Osteocyte (in vitro differentiated cells): ENCODE measurements at places on chromosomes 3 and 15. TPM values are rescaled to one million over a fixed set of nuclear protein-coding genes. Genes with fewer than 3 reads are reported as not detected.

Gene CAMP
- total RNA-seq, result not detected in 2 replicates

Gene TRPM1
- total RNA-seq, result not detected in 2 replicates

Gene BOC
- total RNA-seq, result 17.9 and 22.4 TPM in 2 replicates

Gene XIRP1
- not detected in 2 replicates for total RNA-seq

Gene RBM5
- total RNA-seq, result 213 and 225 TPM in 2 replicates

Gene ACVR2B
- total RNA-seq, result 9.4 and 10.3 TPM in 2 replicates

Gene P2RY14
- not detected in 2 replicates for total RNA-seq

Gene CFAP100
- not detected in 2 replicates for total RNA-seq

- no peak overlapping the region for H3K4me3 ChIP-seq
- no peak for DNase-seq
- H3K4me1 ChIP-seq, result peaks cover 14% of the 10 kb centered on the region
- H3K36me3 ChIP-seq, result no peaks in the 10 kb centered on the region
Measured at GRCh38 chr3:22966349-22966748, 236.8 kb upstream of the UBE2E2 start.

GRCh38 chr3:177351757-177352158 lies 154.5 kb upstream of the TBL1XR1 start:
- H3K4me1 ChIP-seq, result peaks cover 42% of the 10 kb centered on the region
- no peaks in the 10 kb centered on the region for H3K27me3 ChIP-seq
- DNase-seq, result no peak
- H3K36me3 ChIP-seq, result no peaks in the 10 kb centered on the region

DNA sequence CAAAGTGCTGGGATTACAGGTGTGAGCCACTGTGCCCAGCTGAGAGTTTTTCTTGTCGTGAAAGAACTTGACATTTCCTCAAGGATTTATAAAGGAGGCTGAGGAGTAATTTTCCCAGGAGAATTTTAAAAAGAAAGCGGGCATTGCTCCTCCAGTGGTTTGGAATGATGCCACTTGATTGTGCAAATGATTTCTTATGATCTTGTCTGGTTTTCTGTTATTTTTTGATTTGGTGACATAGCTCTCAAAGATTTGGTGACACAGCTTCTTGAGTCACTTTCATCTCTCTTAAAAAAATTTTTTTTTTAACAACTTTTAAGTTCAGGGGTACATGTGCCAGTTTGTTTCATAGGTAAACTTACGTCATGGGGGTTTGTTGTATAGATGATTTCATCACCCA lies 24.6 kb upstream of the NFKBIZ start:
- no peak overlapping the region for H3K4me3 ChIP-seq
- no peaks in the 10 kb centered on the region for H3K27me3 ChIP-seq
- H3K36me3 ChIP-seq, result peaks cover 24% of the 10 kb centered on the region
- peaks cover 29% of the 10 kb centered on the region for H3K4me1 ChIP-seq
- no peak for DNase-seq

GRCh38 chr15:99704444-99704838 lies 28.8 kb downstream of the LYSMD4 start:
- H3K36me3 ChIP-seq, result peaks cover 16% of the 10 kb centered on the region
- no peak for DNase-seq
- H3K4me1 ChIP-seq, result peaks cover 65% of the 10 kb centered on the region
- H3K4me3 ChIP-seq, result no peak overlapping the region

GRCh38 chr3:166089575-166089974 lies 252.4 kb upstream of the BCHE start:
- H3K27ac ChIP-seq, result no peak overlapping the region
- H3K27me3 ChIP-seq, result no peaks in the 10 kb centered on the region
- no peak for DNase-seq
- no peaks in the 10 kb centered on the region for H3K4me1 ChIP-seq
- H3K4me3 ChIP-seq, result no peak overlapping the region

GRCh38 chr3:126026277-126026751 lies 57.3 kb downstream of the ROPN1B start:
- H3K27me3 ChIP-seq, result no peaks in the 10 kb centered on the region
- H3K4me3 ChIP-seq, result no peak overlapping the region
- no peaks in the 10 kb centered on the region for H3K4me1 ChIP-seq
- peak; percentile 76 for DNase-seq
- peaks cover 42% of the 10 kb centered on the region for H3K36me3 ChIP-seq

DNA sequence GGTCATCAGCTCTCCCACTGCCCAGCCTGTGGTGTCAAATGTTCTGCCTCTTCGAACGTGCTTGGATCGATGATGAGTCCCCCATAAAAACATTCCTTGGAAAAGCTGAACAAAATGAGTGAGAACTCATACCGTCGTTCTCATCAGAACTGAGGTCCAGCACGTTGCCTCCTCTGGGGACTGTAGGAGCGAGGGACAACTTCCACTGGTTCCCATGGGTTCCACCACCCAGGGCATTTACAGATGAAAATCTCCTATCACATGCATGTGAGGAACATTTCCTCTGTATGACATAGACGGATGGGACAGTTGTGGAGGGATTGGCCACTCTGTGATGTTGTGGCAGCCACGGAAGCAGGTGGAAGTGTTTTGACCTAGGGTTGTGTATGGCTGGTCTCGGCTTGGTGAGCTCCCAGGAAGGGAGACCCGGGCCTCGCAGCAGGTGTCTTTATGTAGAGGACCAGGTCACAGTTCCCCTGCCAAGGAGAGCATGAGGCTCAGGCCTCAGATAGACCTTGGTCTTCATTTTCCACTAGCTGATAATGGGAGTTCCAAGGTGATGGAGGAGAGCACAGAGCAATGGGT lies 113.0 kb downstream of the SNRPN start:
- peaks cover 99% of the 10 kb centered on the region for H3K36me3 ChIP-seq
- H3K4me1 ChIP-seq, result no peaks in the 10 kb centered on the region
- no peak overlapping the region for H3K27ac ChIP-seq
- DNase-seq, result no peak
- no peaks in the 10 kb centered on the region for H3K27me3 ChIP-seq

- H3K27ac ChIP-seq, result no peak overlapping the region
- H3K36me3 ChIP-seq, result peaks cover 30% of the 10 kb centered on the region
- peaks cover 36% of the 10 kb centered on the region for H3K4me1 ChIP-seq
- H3K27me3 ChIP-seq, result no peaks in the 10 kb centered on the region
- DNase-seq, result no peak
Measured at GRCh38 chr3:105526360-105527111, 159.8 kb downstream of the ALCAM start.

- no peaks in the 10 kb centered on the region for H3K36me3 ChIP-seq
- no peaks in the 10 kb centered on the region for H3K4me1 ChIP-seq
- H3K4me3 ChIP-seq, result no peak overlapping the region
- no peak for DNase-seq
Measured at GRCh38 chr3:155549087-155549486, 195.8 kb downstream of the PLCH1 start.

DNA sequence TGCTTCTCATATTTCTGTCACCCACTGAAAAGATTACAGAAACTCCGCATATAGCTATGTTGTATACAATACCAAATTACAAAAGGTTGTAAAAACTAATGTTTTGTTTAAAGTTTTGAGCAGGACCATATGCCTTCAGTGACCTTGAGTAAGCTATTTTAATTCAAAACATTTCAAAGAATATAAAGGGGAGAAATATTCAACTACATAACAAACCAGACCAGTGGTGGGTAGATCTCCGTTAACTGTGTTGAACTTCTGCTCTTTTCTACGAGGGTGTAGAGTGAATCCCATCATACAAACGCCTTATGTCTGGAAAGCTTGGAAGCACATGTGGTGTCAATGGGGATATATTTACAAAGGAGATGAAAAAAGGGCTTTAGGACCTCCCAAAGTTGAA lies 68.4 kb upstream of the NR2F2 start:
- no peak for DNase-seq
- H3K27me3 ChIP-seq, result no peaks in the 10 kb centered on the region
- H3K4me3 ChIP-seq, result no peak overlapping the region
- H3K27ac ChIP-seq, result no peak overlapping the region

- no peaks in the 10 kb centered on the region for H3K4me1 ChIP-seq
- H3K27ac ChIP-seq, result no peak overlapping the region
- no peak for DNase-seq
- H3K27me3 ChIP-seq, result peaks cover 3% of the 10 kb centered on the region
- no peaks in the 10 kb centered on the region for H3K36me3 ChIP-seq
Measured at GRCh38 chr3:138468886-138469285, 34.5 kb downstream of the ESYT3 start.

DNA sequence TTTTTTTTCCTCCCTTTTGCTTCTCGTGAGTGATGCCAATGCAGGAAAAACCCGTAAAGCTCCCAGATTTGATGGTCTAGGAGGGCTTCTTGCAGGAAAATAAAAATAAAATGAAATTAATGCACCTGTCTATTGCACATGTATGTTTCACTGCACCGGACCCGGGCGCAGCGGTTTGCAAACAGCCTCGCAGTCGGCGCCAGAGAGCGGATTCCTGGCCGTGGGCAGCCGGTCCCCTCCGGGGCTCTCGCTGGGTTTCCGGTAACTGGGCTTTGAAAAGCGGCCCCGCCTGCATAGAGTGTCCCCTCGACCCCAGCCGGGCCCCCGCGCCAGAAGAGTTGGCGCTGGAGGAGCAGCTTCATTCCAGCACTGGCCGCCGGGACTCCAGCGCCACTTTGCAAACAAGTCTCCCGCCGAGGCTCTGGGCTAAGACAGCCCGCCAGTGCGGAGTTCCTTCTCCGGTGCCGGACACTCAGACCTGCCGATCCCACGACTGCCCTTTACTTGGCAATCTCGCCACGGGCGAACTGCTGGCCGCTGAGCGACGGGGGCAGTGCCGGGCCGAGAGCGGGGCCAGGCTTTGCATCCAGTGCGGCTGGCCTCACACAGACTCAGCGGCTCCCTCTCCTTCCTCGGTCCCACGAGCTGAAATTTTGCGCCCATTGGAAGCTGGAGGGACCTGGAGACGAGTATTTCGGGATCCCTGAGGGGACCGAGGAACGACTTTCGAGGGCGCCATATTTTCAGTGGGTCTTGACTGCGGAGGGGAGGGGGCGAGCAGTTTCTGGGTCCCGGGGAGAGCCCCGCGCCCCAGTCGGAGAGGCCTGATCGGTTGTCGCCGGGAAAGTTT lies 225.9 kb upstream of the C2CD4B start:
- H3K4me3 ChIP-seq, result peak overlapping the region; percentile 90
- H3K27ac ChIP-seq, result peak overlapping the region; percentile 79
- peaks cover 18% of the 10 kb centered on the region for H3K4me1 ChIP-seq
- peaks cover 4% of the 10 kb centered on the region for H3K27me3 ChIP-seq

- no peaks in the 10 kb centered on the region for H3K27me3 ChIP-seq
- peaks cover 39% of the 10 kb centered on the region for H3K4me1 ChIP-seq
- DNase-seq, result no peak
- peak overlapping the region; percentile 85 for H3K4me3 ChIP-seq
- peak overlapping the region; percentile 84 for H3K27ac ChIP-seq
Measured at GRCh38 chr15:88623061-88623460, 1.9 kb downstream of the AEN start.

DNA sequence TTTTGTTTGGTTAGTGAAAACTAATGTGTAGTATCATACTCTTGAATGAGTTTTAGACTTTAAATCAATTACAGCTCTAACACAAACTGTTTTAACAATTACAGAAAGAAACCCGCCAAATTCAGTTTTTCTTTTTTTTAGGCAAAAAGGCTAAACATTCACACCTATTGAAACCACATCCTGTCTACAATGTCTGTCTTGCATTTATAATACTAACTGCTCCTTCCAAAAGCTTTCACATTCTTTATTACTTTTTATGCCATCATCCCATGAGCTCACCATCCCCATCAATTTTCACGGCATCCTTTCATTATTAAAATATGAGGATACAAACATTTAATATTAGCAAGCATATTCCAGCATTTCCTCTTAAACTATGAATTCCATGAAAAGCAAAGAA lies 593.3 kb downstream of the FOXP1 start:
- H3K36me3 ChIP-seq, result peaks cover 54% of the 10 kb centered on the region
- H3K27me3 ChIP-seq, result no peaks in the 10 kb centered on the region
- H3K4me1 ChIP-seq, result peaks cover 57% of the 10 kb centered on the region
- H3K4me3 ChIP-seq, result peak overlapping the region; percentile 9
- H3K27ac ChIP-seq, result peak overlapping the region; percentile 90

GRCh38 chr3:159583662-159584061 lies 405.0 kb upstream of the IL12A start:
- no peaks in the 10 kb centered on the region for H3K36me3 ChIP-seq
- H3K4me3 ChIP-seq, result no peak overlapping the region
- H3K4me1 ChIP-seq, result peaks cover 3% of the 10 kb centered on the region
- H3K27me3 ChIP-seq, result peaks cover 40% of the 10 kb centered on the region

DNA sequence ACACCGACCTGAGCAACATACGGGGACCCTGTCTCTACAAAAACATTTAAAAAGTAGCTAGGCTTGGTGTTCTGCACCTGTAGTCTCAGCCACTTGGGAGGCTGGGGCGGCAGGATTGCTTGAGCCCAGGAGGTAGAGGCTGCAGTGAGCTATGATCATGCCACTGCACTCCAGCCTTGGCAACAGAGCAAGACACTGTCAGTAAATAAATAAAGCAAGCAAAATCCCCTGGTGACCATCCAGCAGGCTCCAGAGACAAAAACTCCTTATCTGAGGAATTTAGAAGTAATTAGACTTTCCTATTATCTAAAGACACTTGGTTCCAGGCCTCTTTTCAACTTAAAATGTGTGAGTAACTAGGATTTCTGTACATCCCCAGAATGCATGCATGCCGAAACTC lies 29.5 kb upstream of the ZNF774 start:
- peak; percentile 32 for DNase-seq
- no peak overlapping the region for H3K27ac ChIP-seq
- no peaks in the 10 kb centered on the region for H3K36me3 ChIP-seq
- H3K4me1 ChIP-seq, result peaks cover 12% of the 10 kb centered on the region
- no peak overlapping the region for H3K4me3 ChIP-seq
- H3K27me3 ChIP-seq, result no peaks in the 10 kb centered on the region

- H3K4me3 ChIP-seq, result no peak overlapping the region
- peaks cover 1% of the 10 kb centered on the region for H3K4me1 ChIP-seq
- H3K27ac ChIP-seq, result no peak overlapping the region
- H3K27me3 ChIP-seq, result peaks cover 29% of the 10 kb centered on the region
- H3K36me3 ChIP-seq, result no peaks in the 10 kb centered on the region
- peak; percentile 68 for DNase-seq
Measured at GRCh38 chr3:183477801-183478456, 49.5 kb upstream of the MCF2L2 start.

DNA sequence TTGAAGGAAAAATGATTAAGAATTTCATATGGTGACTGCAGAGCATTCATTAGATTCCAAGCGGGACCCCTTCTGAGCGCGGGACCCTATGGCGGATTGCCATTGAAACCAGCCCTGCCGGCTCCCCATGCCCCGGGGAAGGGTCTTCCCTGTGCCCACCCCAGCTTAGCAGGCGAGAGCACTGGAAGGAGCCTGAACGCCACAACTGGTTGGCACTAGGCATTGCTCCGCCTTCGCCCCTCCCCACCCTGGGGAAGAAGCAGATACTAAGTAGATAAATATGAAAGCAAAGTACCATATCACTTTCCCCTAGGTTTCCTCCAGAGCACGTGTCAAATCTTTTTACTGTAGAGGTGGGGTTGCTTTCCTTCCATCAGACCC lies 70.7 kb downstream of the CYP19A1 start:
- H3K4me1 ChIP-seq, result peaks cover 8% of the 10 kb centered on the region
- DNase-seq, result no peak
- H3K4me3 ChIP-seq, result peak overlapping the region; percentile 74
- H3K27me3 ChIP-seq, result peaks cover 28% of the 10 kb centered on the region

- H3K4me3 ChIP-seq, result no peak overlapping the region
- H3K36me3 ChIP-seq, result no peaks in the 10 kb centered on the region
- no peak for DNase-seq
- H3K27ac ChIP-seq, result no peak overlapping the region
Measured at GRCh38 chr3:138351151-138351550, 2.8 kb downstream of the MRAS start.

GRCh38 chr3:146189519-146190173 lies 28.7 kb upstream of the PLOD2 start:
- H3K27ac ChIP-seq, result no peak overlapping the region
- peaks cover 1% of the 10 kb centered on the region for H3K4me1 ChIP-seq
- no peak for DNase-seq
- H3K36me3 ChIP-seq, result peaks cover 13% of the 10 kb centered on the region
- no peaks in the 10 kb centered on the region for H3K27me3 ChIP-seq
- no peak overlapping the region for H3K4me3 ChIP-seq
